RPMI8226 (cell line): ENCODE measurements at places on chromosomes 7 and 10.
A peak's percentile ranks its signal among the peaks of the same experiment; 100 is the strongest.

DNA sequence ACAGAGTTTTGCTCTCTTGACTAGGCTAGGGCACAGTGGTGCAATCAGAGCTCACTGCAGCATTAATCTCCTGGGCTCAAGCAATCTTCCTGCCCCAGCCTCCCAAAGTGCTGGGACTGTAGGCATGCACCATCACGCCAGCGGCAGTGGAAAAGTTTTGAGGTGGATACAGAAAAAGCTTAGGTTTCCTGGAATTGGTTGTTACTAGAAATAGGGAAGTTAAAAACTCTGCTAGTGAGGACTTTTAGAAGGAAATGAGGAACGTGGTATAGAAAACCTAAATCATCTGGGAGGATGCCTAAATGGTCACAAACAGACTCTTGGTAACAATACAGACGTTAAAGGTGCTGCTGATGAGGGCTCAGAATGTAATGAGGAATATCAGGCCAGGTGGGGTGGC, 10.9 kb upstream of the SNX8 start:
- no peak for DNase-seq

DNA sequence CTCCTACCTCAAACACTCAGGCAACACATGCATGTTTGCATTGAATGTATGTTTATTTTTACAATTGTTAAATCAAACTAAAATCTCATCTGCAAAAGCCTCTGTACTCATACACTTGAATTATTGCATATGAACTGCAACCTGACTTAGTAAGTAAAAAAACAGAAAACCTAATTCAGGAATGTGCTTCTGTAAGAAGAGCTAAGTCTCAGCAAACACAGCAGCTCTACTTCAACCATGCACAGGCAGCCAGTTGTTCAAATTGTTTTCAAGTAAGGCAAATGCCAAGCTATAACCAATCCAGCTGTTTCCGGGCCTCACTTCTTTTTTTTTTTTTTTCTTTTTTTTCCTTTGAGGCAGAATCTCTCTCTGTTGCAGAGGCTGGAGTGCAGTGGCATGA, 93.5 kb upstream of the MALRD1 start:
- no peak for DNase-seq

DNA sequence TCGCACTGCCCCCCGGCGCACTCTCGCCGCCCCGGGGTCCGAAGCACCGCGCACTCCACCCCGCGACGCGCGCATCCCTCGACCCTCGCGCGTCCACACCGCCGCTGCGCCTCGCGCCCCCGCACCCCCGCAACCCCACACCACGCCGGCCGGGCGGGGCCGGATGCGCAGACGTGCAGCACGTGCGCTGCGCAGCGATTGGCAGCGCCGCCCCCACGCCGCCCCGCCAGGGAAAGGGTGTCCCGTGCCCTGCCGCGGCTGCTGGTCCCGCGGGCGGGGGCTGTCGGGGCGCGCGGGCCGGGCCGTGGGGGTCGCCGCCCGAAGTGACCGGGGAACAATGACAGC, 53.7 kb upstream of the KDM7A start:
- DNase-seq = peak; percentile 88

GRCh38 chr10:78214955-78215354, 181.3 kb downstream of the RPS24 start:
- DNase-seq = no peak

DNA sequence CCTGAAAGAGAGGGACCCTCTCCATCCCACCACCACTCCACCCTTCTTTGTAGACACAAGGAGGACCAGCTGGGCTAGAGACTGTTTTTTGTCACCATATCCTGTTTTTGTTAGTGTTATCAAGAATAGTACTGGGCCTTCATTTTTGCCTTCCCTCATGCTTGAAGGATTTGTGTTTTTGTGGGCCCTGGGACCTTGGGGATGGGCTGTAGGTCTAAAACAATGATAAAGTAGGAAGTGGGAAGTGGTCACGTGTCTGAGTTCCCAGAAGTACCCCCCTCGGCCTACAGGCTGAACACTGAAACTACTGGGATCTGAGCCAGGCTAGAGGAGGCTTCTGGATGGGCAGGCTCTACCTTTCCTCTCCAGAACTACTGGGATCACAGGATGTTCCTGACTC, 8.9 kb downstream of the AGFG2 start:
- DNase-seq = no peak

DNA sequence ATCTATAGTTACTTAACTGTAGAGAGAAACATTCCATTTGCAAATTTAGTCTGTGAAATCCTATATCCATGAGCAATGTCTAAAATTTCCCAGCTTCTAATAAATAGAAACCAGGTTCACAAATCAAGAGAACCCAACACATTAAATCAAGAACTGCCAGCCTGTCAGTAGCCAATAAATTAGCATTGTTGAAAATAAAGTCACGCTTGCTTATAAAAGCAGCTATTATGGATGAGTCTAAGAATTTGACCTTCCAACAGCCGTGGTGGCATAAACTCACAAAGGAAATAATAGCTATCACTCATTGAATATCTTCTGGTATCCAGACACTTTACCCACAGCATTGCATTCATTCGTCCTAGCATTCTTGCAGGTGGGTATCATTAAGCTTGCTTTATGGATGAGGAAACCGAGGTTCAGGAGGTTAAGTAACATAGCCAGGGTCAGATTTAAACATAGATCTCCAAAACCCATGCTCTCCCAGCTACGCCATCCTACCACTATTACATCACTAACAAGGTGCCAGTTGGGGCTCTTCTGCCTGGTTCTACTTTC, 260.1 kb upstream of the YAE1 start:
- no peak for DNase-seq
